ENCODE measurements at places on chromosomes 6 and 20.

- DNase-seq = no peak
These were observed 345.9 kb downstream of the TAF4 start for GRCh38 chr20:61719691-61720347.

DNA sequence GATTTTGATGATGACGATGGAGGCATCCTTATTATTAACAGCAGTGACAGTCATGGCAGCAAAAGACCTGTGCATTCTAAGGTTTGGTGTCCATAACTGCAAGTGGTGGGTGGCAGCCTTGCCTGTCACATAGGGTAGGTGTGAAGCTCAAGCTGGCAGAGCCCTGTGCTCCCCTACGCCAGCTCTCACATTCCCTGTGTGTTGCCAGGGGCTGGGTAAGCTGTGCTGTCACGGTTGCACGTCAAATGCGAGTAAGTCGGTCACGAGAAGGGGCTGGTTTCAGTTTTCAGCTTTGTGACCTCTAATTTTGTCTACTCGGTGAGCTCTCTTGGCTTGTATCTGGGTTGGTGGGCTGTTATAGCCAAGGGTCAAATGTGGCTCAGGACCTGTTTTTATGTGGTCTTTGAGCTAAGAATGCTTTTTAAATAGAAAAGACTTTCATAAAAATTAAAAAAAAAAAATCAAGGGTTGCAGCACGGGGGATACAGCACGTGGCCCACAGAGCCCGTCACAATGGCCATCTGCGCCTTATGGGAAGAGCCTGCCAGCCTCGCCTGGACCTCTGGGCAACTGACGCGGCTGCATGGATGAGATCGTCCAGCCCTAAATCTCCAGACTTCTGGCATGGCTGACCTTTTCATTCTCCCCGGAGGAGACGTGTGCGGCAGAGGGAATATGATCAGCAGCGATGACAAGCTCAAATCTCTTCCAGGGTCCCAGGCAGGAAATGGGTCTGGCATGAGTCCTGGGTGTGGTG, 148.5 kb downstream of the PHACTR3 start:
- DNase-seq = peak; percentile 47

DNA sequence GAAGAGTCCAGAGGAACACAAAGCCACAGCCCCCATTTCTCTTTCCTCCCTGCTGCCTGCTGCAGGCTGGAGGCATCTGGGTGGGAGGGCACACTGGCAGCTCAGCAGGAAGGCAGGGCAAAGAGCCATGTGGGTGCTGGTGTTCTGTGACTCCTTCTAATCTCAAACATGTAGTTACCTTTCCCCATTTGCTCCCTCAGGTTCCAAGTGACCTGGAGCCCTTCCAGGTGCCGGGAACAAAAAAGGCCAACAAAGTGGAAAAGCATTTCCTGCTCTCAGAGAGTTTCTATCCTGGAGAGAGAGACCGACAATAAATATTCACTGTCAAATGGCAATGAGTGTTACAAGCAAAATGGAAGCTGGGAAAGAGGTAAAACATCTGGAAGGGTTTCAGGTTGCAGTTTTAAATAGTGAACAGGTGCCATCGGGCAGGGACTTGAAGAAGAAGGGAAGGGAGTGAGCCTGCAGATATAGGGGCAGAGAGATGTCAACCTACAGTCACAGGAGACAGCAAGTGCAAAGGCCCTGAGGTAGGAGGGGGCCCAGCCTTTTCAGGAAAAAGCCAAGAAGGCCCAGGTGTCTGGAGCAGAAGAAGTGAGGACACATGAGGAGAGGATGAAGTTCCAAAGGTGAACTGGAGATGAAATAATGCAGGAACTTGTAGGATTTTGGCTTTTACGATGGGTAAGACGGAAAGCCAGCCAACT, 43.6 kb upstream of the IYD start:
- DNase-seq = no peak

GRCh38 chr6:99143108-99143861, 195.5 kb upstream of the FBXL4 start:
- no peak for DNase-seq

DNA sequence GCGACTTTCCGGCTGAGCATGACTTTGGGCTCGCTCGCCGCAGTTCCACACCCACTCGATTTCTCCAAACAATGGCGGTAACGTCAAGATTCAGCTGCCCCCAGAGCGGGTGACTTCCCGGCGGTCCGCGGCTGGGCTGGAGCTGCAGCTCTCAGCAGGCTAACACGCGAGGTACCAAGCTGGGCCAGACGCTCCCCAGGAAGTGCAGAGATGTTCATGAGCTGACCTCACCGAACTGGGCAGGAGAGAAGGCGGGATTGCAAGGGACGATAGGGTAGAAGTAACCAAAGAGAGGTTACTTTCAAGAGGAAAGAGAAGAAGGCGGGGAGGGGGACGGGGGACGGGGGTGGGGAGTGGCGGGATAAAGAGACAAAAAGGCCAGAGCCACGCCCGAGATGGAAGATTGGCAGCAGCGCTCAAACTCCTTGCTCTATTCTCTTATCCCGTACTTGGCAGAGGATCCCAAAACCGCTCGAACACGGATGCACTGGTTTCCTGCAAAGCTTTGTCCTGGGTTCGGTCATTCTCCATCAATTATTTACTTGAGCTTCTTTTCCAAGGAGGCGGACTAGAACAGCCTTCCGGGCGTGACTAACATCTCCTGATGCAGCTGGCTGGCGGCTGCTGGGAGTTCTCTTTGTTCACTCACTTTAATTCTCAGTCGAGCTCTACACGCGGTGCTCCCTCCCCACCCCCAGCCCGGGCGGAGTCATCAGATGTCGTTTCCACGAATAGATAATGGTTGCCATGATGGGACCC, at the start of gene MTCL3:
MTCL3 (minus strand) TSS at position 626 of the 759 bp plus-strand sequence.
- DNase-seq = peak; percentile 61

- DNase-seq = no peak
These were observed 458.3 kb upstream of the MAP3K7 start for GRCh38 chr6:91045161-91045560.

- peak; percentile 99 for DNase-seq
These were observed 24.5 kb downstream of the TSPYL4 start for GRCh38 chr6:116229287-116229913.

- DNase-seq = no peak
These were observed 767 bp downstream of the AP5S1 start for GRCh38 chr20:3820901-3821727.

GRCh38 chr6:26432627-26433201, 7.6 kb upstream of the BTN3A3 start:
- DNase-seq = no peak

DNA sequence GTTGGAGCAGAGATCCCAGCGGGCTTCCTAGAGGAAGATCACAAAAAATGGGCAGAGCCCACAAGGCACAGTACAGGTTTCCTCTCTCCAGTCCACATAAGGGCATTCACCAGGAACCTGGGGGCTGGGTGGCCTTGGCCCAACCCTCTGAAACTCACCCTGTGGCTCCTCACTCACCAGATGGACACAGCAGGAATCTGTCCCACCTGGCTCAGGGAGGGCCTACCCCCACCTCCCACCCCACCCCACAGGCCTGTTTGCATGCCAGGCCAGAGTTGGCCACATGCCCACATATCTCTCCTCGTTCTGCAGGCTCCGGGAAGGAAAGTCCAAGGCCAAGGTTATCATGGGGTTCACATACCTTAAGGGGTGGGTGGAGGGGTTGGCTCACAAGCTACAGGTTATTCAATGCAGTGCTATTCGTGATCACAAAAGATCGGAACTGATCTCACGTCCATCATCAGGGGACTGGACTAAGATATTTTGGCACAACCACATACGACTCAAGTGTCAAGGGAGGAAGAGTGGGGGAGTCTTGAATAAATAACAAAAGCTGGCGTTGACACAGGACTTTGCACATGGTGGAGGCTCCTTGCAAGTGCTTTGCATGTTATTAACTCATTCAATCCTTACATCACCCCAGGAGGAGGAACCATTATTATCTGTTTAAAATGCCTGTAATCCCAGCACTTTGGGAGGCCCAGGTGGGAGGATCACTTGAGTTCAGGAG, 13.0 kb downstream of the RIPOR3 start:
- DNase-seq = no peak

DNA sequence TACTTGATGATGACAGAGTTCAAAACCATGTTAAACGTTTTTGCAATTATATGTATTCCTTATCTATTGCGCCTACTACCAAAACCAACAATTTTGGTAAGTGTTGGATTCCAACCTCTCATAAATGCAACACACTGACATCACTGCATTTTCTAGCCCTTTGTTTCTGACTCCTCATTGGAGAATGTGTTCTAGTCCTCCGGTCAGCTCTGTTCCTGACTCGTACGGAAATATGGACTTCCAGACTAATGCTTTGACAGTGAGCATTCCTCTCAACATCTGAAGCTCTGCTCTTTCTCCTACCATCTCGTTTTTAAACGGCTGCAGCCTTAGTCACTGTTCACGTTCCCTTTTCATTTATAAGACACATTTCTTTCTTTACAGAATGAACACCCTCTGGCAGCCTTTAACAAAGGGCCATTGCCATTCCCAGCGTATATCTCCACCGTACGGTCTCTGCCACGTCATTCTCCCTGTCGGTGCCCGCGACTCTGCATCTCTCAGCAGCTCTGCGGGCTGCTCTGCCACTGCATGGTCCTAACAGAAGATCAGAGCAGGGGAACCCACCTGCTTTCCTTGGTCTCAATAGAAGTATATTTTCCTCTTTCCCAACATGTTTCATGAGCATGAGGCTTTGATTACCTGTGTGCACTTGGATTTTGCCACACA, 103.0 kb upstream of the SYNDIG1 start:
- DNase-seq = no peak

- no peak for DNase-seq
These were observed 614.0 kb downstream of the UTRN start for GRCh38 chr6:144899161-144899560.

GRCh38 chr6:41424370-41425058, 89.1 kb downstream of the NCR2 start:
- DNase-seq = peak; percentile 82

GRCh38 chr6:111844921-111845320, 28.3 kb downstream of the FYN start:
- peak; percentile 50 for DNase-seq

DNA sequence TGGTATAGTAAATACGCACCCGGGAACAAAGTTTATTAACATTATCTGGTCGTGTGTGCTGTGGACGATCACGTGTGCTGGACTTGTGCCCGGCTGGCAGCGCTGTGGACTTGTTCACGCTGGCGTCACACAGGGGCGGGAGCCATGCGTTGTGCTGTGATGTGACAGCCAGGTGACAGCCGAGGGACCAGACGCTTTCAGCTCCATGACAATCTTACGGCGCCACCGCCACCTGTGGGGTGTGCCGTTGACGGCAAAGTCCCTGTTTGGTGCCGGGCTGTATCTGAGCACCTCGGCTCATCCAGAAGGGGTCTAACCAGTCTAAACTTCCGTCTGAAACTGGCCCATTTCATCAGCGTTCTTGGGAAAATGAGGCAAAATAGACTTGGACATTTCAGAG, 25.2 kb downstream of the DLL1 start:
- DNase-seq = peak; percentile 91

- no peak for DNase-seq
These were observed 102.0 kb upstream of the RUNX2 start for GRCh38 chr6:45226081-45226480.

DNA sequence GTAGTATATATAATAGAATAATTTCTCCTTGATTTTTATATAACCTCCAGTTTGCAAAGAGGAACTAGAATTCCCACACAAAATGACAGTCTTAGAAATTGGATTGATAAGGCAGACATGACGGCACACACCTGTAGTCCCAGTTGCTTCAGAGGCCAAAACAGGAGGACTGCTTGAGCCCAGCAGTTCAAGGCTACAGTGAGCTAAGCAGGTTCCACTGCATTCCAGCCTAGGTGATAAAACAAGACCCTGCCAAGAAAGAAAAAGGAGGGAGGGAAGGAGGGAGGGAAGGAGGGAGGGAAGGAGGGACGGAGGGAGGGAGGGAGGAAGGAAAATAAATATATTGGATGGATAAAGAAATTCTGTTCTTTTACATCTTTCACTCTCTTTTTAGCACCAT, 77.6 kb upstream of the SASH1 start:
- DNase-seq = no peak

GRCh38 chr6:161536224-161536630, 262.4 kb upstream of the AGPAT4 start:
- DNase-seq = no peak

DNA sequence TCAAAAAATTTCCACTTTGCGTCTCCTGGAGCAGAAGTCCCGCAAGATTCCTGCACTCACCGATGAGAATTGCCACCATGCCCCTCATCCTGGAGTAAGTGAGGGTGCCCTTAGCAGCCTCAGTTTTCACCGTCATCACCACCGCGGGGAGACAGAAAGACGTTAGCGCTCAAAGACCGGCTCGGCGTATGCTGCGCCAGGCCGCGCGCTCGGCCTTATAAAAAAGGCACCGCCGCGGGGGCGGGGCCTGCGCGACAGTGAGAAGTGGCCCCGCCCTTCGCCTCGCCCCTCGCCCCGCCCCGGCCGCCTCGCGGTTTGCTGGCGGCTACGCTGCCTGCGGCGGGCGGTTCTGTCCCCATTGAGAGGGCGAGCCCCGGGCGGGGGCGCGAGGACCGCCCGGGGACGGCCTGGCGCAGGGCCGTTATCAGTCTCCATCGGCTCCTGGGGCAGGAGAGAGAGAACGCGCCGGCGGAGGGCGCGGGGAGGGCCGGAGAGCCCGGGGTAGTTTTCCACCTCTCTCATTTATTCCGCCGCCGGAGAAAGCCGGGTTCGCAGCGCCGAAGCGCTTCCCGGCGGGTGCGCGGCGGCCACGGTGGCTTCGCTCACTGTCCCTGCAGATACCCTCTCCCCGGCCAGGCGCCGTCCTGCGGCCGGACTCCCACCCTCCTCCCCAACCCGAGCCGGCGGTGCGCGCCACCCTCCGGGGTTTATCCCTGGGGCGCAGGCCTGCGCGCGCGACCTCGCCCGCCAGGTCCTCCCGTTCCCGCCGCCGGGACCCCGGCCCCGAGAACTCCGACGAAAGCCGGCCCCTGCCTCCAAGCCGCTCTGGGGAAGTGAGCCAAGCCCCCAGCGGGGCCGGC, 122.5 kb upstream of the SLC2A12 start:
- DNase-seq = peak; percentile 97

DNA sequence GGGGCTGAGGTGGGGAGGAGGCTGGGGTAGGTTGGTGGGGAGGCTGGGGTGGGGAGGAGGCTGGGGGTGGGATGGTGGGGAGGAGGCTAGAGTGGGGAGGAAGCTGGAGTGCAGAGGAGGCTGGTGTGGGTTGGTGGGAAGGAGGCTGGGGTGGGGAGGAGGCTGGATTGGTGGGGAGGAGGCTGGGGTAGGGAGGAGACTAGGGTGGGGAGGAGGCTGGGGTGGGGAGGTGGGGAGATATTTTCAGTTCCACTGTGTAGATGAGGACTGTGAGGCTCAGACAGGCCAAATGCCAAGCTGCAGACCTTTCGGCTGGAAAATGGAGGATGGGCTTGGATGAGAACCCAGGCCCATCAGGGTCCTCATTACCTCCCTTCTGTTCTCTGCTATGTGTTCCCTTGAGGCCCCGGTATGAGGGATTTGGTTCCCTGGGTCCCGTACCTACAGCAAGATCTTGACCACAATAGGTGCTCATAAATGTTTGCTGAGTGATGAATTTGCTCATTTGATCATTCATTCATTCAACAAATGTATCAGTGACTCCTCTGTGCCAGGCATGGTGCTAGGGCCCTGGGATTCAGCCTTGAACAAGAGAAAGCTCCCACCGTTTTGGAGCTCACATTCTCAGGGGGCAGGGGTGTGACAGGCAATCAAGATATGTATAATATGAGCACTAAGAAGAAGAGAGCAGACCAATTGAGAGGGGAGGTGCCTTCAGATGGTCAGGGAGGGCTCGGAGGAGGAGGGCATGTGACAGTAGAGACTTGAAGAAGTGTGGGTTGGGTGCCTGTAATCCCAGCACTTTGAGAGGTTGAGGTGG, 36.1 kb upstream of the NOL4L start:
- no peak for DNase-seq
